Activated T-helper 1 cell treated with anti-CD3 and anti-CD28 coated beads, Interleukin-12 subunit alpha, Interleukin-12 subunit beta, Interleukin-2, Interleukin-4 antibody, amounts not matched to agents 30 ng/mL and 10 ng/mL and 1 ng/mL, durations not matched to agents 14 hours and 24 hours and 36 hours (primary cell): ENCODE measurements at places on chromosomes 12 and 14.

- DNase-seq = peak; percentile 61
Observed at GRCh38 chr14:98931911-98932310, 340.1 kb downstream of the BCL11B start.

GRCh38 chr14:89465876-89466275 is 48.8 kb upstream of the FOXN3 start:
- no peak for DNase-seq

DNA sequence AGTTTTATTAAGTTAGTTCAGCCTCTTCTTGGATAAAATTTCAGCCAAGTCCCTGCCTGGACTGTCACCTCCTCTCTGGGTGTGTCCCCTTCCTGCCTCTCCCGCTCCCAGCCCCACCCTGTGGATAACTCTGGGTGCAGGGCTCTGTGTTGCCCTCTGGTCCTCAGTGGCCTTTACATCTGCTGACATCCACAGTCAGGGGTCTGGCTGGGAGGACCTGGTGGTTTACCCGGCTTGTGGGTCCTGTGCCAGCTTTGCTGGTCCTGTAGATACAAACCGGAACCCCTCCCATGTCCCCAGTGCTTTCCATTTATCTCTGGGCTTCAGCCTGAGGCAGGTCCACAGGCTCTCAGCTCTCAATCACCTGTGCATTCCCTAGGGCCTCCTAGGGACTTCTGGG is 28.9 kb upstream of the PLEKHG3 start:
- no peak for DNase-seq

- peak; percentile 15 for DNase-seq
Observed at GRCh38 chr12:55972911-55973598, 823 bp upstream of the RAB5B start.

- DNase-seq = no peak
Observed at GRCh38 chr12:44581642-44582242, 294.4 kb downstream of the NELL2 start.

DNA sequence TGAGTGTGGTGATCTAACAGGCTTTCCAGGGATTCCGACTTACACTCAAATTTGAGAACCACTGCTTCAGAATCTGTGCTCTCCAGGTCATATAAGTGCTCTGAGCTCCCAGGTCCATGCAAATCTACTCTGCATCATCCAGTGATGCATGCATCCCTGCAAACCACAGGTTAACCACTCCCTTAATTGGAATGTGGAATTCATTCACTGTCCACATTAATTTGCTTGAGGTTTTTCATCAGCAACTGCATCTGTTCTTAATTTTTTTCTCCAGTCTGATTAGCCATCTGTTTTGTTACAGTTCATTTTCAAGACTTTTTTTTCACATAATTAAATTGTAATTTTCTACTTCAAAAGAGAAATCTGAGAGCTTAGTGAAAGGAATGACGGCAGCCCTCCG is 43.4 kb upstream of the RIN3 start:
- DNase-seq = no peak

DNA sequence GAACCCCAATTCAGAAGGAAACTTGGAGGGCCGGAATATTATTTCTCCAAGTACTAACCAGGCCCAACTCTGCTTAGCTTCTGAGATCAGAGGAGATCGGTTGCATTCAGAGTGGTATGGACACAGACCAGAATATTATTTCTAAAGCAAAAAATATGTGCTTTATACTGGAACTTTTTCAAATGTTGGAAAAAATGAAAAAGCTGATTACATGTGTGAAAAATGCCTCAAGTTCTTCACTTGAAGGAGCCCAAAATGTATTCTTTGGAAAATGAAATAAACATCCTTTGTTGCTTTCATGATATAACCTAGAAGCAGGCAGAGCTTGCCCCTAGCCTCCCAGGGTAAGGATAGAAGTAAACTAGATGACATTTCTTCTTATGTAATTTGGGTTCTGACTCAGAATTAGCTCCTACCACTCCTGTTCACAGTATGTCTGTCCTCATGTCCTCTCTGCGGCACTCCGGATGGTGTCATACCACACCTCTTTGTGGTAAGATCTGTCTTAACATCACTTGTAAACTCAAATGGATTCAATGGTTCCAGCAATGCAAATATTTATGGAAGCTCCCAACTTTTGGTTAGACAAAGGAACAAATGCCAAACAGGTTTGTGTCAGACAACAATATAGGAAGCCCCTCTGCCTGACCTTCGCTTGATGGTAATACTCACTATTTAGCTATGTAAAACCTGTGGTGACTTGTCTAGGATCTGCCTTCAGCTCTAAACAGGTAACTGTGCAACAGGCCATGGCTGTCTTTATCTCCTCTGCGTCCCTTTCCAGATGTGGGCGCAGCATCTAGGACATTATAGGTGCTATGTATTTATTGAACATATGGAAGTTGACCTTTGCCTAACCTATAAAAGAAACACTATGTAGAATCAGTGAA is 178.5 kb downstream of the SSPN start:
- DNase-seq = no peak

- DNase-seq = no peak
Observed at GRCh38 chr12:27109334-27110028, 27.1 kb upstream of the C12orf71 start.

- DNase-seq = no peak
Observed at GRCh38 chr12:88805286-88805685, 225.0 kb upstream of the KITLG start.

DNA sequence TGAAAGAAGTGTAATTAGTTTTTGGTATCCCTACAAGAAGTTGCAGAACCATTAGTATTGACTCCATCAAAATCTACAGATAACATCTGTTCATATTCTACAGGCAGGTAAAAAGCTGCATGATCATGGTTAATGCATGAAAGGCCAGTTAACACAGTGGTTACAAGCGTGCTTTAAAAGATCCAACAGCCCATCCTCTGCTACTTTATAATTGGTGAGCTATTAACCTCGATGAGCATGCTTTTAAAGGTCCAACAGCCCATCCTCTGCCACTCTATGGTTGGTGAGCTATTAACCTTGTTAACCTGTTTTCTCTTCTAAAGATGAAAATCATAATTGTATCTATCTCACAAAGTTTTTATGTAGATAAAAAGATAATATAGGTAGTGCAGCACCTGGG is 289.3 kb downstream of the DUSP6 start:
- DNase-seq = no peak

DNA sequence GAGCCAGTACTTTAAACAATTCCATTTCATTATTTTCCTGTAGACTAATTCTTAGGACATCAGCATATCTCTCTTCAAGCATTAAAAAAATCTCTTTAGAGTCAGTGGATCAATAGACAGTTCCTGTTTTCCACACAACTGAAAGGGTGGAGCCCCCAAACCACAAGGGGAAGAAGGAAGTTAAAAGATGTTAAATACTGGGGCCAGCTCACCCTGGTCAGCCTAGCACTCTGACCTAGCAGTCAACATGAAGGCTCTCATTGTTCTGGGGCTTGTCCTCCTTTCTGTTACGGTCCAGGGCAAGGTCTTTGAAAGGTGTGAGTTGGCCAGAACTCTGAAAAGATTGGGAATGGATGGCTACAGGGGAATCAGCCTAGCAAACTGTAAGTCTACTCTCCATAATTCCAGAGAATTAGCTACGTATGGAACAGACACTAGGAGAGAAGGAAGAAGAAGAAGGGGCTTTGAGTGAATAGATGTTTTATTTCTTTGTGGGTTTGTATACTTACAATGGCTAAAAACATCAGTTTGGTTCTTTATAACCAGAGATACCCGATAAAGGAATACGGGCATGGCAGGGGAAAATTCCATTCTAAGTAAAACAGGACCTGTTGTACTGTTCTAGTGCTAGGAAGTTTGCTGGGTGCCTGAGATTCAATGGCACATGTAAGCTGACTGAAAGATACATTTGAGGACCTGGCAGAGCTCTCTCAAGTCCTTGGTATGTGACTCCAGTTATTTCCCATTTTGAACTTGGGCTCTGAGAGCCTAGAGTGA is at the start of gene LYZ:
Gene LYZ, plus strand, starts transcription at position 220 of the 777 bp plus-strand sequence. Its CDS starts 28 bp downstream, at position 248.
- no peak for DNase-seq

GRCh38 chr12:91139286-91139685 is 28.0 kb upstream of the LUM start:
- DNase-seq = no peak

GRCh38 chr14:66645716-66646115 is 137.8 kb downstream of the GPHN start:
- no peak for DNase-seq

DNA sequence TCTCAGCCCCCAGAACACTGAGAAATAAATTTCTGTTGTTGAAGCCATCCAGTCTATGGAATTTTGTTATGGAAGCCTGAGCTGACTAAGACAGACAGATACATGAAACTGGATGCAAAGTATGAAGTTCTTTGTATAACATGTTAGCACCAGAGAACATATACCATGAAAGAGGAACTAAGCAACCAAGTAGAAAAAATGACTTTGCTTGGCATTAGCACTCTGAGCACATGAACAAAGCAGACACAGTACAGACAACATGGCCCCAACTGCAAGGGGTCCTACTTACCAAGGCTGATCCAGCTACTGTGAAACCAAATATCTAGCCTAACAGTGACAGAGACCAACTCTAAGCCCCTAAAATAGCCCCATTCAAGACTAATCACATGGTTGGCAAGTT is 13.8 kb downstream of the EXOC5 start:
- DNase-seq = no peak

DNA sequence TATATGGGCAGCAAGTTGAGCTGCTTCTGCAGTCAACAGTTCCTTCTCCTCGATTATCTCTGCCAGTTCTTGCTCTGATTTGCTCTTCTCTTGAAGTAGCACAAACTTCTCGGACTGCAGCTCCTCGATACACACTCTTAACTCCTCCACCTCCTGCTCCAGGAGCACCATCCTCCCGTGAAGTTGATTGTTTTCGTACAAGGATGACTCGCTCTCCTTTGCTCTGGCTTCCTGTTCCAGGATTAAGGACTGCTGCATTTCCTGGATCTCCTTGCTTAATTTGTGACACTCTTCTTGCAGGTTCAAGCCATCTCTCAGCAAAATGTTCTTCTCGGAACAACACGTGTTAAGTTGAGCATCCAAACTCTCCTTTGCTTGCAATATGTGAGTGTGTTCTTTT is 56.2 kb upstream of the VPS33A start:
- DNase-seq = no peak

- DNase-seq = no peak
Observed at GRCh38 chr14:40292664-40293063, 860.4 kb upstream of the FBXO33 start.

GRCh38 chr14:79040790-79041189 is 870.6 kb downstream of the NRXN3 start:
- DNase-seq = no peak

- DNase-seq = no peak
Observed at GRCh38 chr14:105384041-105384557, 14.2 kb upstream of the TEX22 start.
